CD4-positive, alpha-beta T cell treated with Interleukin-21 for 1 hour (primary cell): ENCODE measurements at places on chromosomes 13 and 19.

DNA sequence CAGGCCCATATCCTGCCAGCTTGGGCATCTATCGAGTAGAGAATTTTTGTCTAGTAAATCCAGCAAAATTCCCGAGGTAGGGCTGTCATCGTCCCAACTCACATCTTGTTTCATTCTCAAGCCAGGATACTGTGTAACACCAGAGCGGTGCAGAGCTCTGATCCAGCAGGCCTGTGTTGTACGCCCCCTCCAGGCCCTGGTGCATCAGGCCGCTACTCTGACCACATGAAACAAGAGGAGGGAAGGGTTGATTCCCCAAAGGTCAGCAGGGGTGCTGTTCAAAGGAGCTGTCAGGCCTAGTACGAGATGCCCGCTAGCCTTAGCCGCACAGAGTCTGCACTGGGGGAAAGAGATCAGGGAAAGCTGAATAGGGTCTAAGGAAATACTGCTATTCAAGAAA is 276.0 kb downstream of the SLC7A1 start:
- DNase-seq: no peak

DNA sequence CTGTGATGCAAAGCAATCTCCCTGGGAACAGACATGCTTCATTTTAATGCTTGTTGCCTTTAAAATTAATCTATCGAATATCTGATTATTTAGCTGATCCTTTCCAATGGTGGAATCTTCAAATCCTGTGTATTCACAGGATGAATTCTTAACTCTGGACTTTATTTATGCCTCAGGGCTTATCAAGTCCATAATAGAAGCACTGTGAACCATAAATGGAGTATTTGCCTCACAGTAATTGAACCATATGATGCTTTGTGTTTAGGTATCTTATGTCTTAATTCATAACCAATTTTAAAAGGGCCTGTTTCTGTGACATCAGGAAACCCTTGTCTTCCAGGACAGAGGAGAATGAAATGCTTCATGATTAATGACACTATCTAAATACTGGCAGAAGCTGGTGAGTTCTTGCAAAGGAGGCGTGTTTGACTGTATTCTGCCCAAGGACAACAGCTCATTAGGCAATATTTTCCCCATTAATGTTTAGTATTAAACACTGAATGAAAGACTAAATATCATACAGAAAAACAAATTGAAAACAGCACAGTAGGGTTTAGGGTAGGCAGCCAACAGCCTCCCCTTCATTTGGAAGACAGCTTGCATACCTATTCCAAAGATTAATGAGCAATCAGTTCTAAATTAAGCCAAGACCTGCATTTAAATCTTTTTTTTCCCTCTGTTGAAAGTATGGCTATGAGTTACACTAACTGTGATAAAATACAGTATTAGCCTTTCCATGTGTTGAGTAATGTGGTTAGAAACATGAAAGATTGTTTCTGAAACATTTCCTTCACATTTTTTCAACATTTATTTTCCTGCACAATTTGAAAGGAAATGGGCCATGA is 709.4 kb downstream of the PCDH9 start:
- no peak for DNase-seq

DNA sequence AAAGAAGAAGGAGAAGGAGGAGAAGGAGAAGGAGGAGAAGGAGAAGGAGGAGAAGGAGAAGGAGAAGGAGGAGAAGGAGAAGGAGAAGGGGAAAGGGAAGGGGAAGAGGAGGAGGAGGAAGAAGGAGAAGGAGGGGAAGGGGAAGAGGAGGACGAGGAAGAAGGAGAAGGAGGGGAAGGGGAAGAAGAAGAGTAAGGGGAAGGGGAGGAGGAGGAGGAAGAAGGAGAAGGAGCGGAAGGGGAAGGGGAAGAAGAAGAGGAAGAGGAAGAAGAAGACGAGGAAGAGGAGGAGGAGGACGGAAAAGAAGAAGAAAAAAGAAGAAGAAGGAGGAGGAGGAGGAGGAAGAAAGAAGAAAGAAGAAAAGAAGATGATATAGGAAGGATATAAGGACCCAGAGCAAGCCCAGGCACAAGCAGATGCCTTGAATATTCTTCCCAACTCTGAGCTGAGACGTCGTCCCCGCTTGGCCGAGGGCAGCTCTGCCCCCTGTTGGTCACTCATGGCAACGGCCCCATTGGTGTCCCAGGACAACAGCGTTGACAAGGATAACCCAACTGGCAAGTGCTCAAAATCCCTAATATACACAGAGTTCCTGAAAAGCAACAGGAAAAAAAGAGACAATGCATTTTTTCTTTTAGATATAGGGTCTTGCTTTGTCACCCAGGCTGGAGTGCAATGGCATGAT is 30.6 kb upstream of the IGSF23 start:
- DNase-seq: no peak

GRCh38 chr19:2308114-2308556 is at the start of gene LINGO3:
Gene LINGO3, minus strand, starts transcription at chr19:2308154. Its CDS starts 16,378 bp downstream, at chr19:2291776.
- no peak for DNase-seq

DNA sequence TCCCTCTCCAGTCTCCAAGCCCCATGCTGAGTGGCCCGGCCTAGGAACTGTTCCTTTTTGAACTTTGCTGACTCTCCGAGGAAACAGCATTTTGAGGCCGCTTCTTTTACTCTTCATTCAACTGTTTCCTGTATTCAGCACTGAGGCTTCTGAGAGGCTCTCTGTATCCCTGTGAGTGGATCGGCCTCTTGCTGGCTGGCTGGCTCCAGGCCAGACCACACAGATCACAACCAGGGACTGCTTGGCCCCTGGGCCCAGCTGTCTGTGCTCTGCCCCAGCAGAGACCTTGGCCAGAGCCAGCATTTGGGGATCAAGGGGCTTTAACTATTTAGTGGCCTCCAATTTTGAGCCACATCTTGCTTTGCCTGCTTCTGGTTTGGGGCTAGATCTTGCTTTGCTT is 75.6 kb upstream of the KL start:
- DNase-seq: no peak

GRCh38 chr13:94246495-94246894 is 233.0 kb downstream of the DCT start:
- no peak for DNase-seq

DNA sequence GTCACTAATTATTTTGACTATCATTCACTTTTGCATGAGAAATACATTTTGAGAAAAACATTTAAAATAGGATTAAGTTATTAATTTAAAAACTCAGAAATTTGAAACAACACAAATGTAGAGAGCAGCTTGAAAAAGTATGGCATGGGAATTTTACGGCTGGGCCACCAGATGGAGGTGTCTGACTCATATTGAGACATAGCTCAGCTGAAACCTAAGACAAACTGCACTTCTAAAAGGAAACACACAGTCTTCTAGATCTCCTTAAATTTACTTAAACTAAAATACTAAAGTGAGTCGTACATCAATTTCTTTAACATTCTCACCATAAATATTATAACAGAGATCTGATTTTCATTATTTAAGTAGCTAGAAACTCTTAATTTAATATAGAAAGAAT is 41.9 kb upstream of the POSTN start:
- DNase-seq: no peak
